ENCODE measurements at places on chromosomes 5 and 9.
A peak's percentile ranks its signal among the peaks of the same experiment; 100 is the strongest.

DNA sequence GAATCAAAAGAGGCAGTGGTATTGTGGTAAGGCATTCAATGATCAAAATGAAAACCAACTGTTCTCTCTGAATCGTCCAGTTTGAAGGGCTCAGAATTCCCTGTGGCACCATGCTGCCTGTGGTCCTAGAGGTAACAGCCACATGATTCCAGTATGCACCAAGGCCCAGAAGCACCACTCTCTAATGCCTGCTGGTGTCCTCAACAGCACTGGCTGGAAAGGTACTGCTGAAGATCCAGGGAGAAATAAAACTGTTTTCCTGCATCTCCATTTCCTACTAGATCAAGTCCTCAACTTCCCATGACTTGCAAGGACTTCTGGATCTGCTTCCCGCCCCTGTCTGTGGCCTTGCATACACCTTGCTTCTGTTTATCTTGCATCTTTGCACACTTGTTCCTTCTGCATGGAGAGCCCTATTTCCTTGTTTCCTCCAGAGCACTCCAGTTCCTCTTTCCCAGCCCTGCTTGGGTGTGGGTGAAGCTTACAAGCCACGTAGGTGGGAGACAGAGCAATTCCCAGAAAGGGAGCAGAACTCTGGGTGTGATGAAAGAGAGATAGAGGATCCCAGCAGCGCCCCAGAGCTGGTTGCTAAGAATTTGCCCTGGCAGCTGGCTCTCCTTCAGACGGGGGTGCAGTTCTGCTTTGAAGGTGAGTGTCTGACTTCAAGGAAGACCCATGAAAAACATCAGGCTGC lies 41.0 kb upstream of the EQTN start:
- no peak for DNase-seq

- peak; percentile 17 for DNase-seq
These were observed 48.9 kb upstream of the CACNA1B start for GRCh38 chr9:137828527-137829259.

DNA sequence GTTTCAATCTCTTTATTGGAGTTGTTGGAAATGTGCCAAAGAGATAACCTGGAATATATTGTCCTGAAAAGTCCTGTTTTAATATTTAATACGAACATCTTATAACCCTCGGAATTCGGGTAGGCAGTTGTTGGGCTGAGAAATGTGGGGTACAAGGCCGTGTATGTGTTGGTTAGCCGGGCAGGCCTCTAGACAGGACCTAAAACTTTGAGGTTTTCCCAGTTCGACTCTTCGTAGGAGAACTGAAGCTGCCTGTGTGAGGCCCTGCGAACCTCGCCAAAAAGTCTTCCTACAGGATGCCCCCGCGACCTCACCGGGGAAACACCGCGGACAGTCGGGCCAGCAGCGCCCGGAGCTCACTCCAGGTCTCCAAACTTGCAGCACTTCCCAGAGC lies 583 bp upstream of the TJP2 start:
- DNase-seq = peak; percentile 63

GRCh38 chr5:107449369-107449768 lies 221.4 kb downstream of the EFNA5 start:
- peak; percentile 16 for DNase-seq

- no peak for DNase-seq
These were observed 3.9 kb upstream of the FER start for GRCh38 chr5:108743846-108744245.

DNA sequence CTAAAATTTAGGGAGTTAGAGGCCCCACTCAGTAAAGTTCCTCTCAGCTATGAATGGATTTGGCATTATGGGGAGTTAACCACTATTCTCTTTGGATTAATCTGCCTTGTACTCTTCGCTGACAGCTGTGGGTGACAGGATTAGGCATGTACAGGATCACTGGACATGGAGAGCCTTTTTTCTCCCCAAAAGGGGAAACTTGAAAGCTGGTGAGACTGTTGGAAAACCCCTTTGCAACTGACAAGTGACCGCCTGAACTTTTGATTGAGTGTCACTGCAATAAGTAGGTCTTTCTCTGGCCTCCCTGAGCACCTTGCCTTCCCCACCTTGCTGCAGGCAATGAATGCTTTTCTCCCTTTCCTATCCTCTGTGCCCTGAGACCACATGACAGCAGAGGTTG lies 68.3 kb downstream of the ERP44 start:
- DNase-seq = no peak

DNA sequence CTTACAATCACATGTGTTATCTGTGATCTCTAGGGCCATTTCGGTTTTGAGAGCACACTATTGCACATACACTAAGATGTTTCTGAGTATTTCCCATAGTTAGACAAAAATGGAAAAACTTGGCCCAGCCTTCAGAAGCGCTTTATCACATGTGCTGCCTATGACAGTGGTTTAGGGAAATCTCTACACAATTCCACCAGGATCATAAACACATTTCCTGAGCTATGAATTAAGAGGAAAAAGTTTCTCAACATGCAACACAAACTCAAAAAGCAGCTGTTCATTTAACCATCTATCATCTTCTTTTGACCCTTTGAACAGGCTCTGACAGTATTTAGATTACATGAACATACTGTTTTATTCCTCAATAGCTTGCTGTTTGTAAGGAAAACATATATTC lies 15.1 kb downstream of the FGF1 start:
- DNase-seq = no peak

GRCh38 chr9:27572061-27572460 lies 1.2 kb downstream of the C9orf72 start:
- no peak for DNase-seq

DNA sequence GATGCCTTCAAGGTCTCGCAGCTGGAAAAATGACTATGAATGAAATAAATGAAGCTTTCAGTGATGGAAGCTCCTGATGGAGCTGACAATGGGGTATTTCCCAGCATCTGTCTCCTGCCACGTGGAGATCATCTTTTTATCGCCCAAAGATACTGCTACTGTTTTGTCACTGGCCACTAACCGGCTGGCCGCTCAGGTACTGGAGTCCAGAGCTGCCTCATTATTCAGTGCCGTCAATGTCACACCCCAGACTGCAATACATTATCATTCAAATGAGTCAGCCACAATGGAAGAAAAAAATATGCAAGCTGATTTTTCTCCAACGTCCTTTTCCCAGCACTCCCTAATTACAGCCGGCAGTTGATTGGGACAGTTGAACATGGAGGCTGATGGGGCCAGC lies 280.4 kb downstream of the ZSWIM6 start:
- no peak for DNase-seq

DNA sequence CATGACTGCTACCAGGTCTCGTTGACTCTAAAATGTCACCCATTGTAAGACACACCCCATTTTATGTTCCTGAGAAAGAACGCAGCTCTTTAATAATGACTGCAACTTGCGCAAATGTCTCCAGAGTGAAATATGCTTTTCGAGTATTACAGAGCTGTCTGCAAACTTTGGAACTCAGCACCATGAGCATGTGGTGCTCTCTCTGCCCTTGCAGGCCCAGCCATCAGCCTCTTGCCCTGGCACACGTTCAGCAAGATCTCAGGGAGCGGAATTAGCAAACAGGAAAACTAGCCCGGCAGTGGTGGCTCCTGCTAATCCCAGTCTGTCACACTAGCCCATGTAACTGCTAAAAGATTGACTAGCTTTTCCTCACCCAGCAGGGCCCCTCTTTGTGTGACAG lies 114.5 kb upstream of the SLC1A3 start:
- no peak for DNase-seq

GRCh38 chr9:93699650-93700049 lies 123.3 kb downstream of the PHF2 start:
- no peak for DNase-seq

DNA sequence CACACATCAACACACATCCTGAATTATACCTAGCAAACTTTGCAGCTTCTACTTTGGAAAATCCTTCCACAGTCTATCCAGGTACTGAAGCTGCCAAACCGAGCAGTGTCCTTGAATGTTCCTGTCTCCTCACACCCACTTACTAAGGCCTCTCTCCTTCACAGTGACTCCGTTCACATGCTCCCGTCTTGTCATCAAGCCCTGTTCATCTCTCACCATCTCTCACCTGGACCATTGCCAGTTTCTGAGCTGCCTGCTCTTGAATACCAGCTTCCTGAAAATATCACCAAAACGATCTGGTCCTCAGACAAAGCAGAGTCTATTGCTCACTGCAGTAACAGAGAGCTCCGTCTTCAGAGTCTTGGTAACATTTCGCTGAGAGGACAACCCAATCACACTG lies 57.4 kb downstream of the GCNT1 start:
- no peak for DNase-seq

DNA sequence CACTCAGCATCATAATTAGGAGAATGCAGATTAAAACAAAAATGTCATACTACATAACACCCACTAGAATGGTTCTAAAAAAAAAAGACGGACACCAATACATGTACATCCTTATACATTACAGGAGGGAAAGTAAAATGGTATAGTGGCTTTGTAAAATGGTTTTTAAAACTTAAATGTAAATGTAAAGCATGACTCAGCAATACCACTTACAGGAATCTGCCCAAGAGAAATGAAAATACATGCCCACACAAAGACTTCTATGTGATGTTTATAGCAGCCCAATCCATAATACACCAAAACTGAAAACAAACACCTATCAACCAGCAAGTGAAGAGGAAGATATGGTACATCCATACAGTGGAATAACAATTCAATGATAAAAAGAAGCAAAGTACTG lies 939.1 kb upstream of the ACO1 start:
- DNase-seq = no peak

DNA sequence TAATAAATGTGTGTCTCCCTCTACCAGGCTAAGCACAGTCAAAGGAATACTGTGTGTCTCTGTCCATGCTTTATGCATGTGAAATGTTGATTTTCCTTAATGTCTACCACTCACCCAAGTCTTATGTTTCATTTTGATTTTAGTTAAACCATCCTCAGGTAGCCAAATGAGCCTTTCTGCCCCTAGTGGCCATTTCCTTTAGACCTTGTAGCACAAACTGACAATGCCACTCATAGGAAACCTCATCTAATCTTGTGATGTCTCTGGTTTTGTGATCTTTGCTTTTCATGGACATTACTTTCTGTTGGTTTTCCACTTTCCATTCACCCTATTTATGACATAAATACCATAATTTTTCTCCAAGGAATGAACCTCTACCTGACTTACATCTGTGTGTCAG lies 820.8 kb downstream of the MAT2B start:
- no peak for DNase-seq

DNA sequence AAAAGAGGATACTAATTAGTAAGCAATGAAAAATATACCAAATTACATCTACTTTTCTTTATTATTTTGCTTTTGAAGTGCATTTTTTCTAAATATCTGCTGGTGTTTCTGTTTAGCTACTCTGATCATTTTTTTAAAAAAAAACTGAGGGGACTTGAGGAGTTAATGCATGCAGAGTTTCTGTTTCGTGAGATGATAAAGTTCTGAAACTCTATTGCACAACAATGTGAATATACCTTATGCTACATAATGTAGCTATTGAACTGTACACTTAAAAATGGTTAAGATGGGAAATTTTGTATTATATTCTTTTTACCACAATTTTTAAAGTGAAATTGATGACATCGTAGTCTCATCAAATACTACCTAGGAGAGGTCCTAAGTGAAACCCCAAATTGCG lies 288.3 kb upstream of the NR4A3 start:
- no peak for DNase-seq

DNA sequence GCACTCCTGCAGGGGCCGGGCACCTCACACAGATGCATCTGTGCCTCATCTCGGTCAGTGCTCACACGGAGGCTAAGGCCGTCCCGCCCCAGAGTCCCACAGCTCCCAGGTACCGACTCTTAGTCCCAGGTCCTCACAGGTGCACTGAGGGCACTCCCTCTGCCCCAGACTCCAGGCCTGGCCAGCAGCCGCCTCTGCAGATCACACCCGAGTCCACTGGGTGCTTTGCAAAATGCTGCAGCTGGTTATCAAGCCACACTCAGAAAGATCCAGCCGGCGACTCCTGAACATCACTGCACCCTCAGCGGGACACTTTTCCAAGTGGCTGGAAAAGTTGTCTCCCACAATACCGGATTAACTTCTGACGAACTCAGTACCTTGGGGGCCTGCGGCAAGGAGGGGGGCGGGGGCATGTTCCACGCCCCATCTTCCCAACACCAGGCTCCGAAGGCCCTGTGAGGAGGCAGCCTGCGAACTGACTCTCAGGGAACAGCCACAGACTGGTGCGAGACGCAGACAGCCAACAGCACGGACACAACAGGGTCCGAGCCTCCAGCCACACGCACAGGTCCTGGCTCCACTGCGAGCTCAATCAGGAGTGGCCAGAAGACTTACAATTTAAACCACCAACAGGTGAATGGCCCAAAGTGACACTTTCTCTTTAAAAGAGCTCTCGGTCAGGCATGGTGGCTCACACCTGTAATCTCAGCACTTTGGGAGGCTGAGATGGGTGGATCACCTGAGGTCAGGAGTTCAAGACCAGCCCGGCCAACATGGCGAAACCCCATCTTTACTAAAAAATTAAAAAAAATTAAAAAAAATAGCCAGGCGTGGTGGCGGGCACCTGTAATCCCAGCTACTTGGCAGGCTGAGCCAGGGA lies 4.0 kb downstream of the BRD3 start:
- no peak for DNase-seq

DNA sequence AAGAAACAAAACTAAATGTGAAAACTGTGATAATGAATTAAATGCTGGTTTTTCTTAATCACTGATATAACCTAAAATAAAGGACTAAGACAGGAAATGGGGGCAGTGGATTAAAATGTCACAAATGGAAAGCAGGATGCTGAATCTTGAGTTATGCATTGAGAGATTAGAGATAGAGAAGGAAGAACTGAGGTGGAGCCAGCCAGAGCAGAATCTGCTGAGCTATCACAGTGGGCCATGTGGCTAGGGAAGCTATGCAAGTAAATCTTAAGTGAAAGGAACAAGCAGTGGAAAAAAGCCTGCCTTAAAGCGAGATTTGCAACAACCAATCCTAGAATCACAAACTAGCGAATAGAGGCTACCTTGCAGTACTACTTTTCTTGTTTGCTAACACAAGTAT lies 188.5 kb upstream of the RASA1 start:
- no peak for DNase-seq

DNA sequence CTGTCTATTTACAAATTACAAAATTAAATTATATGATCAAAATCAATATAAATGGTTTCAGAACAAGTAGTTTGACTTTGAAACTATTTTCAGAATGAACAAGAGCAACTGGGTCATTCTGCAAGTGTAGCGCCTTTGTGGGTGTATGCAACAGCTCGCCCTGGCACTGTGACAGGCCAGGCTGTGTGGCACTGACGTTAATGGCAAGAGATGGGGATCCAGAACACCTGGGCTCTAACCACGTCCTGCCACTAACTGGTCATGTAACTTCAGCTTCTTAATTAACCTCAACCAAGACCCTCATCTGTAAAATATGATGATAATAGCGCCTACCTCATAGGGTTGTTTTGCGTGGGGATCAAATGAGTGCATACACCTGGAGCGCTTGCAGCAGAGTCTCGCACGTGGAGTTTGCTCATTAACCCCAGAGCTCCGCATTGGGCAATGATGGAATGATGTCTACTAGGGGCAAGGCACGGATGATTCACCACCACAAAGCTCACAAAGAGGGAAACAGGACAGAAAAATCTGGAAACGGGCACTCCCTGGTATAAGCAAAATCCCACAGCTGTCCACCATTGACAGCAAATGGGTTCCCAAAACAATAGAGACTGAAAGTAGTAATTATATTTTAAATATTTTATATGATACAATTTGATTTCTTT lies 639.4 kb downstream of the SEMA5A start:
- DNase-seq = peak; percentile 91
